ENCODE measurements at places on chromosomes 1 and 21.

DNA sequence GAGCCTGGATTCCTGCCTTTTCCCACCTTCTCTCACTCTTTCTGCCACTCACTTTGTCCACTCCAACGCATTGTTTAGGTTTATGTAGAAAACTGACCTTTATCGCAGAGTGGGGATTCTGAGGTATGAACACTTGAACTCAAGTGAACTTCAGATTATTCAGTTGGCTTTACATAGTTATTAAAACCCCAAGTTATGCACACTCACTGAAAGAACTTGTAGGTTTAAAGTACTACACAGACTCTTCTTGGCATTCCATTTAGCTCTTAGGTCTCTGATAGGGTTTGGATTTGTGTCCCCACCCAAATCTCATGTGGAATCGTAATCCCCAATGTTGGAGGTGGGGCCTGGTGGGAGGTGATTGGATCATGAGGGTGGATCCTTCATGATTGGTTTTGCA is 39.9 kb downstream of the RTCA start:
- DNase-seq = no peak

GRCh38 chr21:26116456-26117011 is 54.0 kb downstream of the APP start:
- DNase-seq = no peak

DNA sequence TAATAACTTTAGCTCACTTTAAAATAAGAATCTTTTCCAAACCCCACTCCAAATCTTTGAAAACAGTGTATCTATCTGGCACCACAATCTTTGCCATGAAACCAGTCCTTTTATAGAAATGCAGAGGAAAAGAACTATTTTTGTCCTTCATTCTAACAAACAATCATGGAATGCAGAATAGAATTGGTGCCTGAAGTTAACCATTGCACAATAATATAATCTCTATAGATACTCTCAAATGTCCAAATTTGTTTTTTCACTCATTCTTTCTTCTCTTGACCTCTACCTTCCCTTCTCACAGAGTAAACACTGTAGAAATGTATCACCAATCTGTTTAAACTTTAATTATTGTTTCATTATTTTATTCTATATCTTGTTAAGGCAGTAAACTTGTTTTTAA is 34.8 kb downstream of the TTLL7 start:
- no peak for DNase-seq

DNA sequence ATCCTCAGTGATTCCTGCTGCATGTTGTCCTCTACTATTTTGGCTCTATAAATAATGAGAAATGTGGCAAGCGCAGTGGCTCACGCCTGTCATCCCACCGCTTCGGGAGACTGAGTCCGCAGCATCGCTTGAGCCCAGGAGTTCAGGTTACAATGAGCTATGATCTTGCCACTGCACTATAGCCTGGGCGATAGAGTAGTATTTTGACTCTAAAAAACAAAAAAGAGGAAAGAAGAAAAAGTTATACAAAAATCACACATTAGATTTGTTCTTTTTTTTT is 756 bp upstream of the SLC25A44 start:
- no peak for DNase-seq

- no peak for DNase-seq
Measured at GRCh38 chr21:28099001-28099705, 893.5 kb downstream of the LTN1 start.

DNA sequence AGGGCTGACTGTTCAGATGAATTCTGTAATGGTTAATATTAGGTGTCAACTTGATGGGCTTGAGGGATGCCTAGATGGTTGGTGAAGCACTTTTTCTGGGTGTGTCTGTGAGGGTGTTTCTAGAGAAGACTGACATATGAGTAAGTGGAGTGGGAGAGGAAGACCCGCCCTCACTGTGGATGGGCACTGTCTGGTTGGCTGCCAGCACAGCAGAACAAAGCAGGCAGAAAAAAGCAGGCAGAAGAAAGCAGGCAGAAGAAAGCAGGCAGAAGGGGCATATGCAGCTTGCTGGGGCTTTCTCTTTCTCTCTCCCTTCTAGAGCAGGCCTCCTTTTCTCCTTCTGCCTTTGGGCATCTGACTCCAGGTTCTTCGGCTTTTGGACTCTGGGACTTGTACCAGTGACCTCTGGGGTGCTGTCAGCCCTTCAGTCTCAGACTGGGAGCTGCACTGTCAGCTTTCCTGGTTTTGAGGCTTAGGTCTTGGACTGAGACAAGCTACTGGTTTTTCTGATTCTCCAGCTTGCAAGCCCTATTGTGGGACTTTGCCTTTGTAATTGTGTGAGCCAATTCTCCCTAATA is 42.9 kb upstream of the CD2 start:
- DNase-seq = no peak

DNA sequence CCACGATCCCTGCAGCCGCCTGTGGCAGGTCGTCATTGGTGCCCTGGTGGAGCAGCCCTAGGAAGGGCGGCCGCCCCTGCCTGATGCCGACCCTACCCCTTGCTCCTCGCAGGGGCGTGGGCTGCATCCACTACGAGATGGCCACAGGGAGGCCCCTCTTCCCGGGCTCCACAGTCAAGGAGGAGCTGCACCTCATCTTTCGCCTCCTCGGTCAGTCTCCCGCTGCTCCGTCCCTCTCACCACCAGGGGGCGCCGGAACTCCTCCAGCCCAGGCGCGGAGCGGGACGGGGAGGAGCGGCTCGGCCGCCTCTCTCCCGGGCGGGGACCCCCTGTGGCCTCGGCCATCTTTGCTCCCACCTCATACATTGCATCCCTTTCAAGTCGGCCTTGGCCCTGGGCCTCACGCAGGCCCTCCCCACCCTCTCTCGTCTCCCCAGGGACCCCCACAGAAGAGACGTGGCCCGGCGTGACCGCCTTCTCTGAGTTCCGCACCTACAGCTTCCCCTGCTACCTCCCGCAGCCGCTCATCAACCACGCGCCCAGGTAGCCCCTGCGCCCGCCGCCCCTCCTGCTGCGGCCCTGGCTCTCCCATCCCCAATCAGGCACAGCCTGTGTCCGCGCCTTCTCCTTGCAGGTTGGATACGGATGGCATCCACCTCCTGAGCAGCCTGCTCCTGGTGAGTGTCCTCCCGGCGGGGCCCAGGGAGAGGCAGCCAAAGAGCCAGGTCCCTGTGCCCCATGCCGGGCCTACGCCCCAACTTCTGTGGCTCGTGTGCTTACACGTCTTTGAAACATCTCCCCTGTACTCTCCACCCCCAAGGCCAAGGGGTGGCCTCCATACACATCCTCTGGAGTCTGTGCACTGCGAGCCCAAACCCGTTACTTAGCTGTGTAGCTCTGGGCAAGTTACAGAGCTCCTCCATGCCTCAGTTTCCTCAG is 24.7 kb downstream of the CDK18 start:
- peak; percentile 70 for DNase-seq

DNA sequence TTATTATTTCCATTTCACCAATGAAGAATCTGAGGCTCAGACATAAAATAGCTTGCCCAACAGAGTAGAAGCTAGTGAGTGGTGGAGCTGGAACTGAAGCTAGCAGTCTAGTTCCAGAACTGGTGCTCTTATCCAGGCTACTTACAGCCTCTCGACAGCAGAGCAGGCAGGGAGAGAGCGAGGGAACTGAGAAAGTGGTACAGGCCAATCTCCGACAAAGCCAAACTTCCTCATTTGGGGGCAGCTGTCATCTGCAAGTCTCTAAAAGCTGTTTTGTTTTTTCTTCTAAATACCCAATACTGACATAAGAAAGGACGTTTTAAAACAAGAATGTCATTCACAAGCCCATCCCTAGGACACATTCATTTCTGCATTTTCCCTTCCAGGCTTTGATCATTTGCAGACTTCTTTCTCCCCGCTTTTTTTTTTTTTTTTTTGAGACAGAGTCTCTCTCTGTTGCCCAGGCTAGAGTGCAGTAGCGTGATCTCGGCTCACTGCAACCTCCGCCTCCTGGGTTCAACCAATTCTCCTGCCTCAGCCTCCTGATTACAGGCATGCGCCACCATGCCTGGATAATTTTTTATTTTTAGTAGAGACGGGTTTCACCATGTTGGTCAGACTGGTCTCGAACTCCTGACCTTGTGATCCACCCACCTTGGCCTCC is 20.0 kb downstream of the YIPF1 start:
- no peak for DNase-seq

DNA sequence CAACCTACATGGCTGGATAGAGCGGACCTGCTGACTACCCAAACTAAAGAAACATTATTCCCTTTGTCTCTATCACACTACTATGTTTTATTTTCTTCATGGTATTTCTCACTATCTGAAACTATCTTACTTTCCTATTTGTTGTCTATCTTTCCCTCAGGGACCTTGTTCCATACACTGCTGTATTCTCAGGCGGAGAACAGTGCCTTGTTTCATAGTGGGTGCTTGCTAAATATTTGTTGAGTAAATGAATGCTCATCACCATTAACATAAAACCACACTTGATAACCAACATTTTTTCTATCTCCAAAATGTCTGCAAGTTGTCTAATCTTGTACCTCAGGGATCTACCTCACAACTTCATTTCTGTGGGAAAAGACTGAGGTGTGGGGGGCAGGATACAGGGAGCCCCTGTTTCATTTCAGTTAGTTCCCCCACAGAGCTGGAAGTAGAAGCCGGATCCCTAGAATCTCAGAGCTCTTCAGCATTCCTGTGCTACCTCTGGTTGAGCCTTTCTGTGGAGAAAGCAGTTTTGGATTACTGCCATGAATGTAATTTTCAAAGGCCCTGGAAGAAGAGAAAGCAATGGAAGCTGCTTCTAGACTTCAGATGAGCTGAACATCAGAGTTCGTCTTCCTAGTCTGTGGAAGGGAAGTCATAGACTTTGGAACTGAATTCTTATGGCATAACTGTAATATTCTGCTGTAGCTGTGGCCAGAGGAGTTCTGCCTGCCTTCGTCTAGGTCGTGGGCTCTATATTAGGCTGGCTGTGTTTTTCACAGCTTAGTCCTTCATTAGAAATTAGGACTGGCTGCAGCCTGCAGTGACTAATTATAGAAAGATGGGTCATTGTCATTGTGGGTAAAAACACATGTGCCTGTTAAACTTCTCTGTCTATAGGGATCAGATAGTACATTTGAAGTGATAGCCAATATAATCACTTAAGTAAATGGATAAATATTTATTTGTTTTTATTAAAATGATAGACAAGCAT is 293.2 kb upstream of the SGIP1 start:
- DNase-seq = no peak

DNA sequence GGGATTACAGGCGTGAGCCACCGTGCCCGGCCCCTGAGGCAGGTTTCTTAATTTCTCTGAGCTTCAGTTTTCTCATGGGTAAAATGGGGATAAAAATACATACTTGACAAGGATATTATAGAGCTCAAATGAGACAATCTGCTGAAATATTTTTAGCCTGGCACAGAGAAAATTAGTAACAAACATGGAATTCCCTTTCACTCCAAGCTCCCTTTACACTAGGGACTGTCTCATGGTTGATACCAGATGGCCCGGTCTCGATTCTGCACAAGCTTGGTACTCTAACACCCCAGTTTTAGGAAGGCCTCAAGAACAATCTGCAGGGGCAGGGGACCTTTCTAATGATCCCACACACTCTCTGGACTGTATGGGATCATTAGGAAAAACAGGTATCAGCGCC is 671.7 kb downstream of the SMYD3 start:
- DNase-seq = no peak

- DNase-seq = no peak
Measured at GRCh38 chr1:208923946-208924720, 659.4 kb upstream of the CAMK1G start.

DNA sequence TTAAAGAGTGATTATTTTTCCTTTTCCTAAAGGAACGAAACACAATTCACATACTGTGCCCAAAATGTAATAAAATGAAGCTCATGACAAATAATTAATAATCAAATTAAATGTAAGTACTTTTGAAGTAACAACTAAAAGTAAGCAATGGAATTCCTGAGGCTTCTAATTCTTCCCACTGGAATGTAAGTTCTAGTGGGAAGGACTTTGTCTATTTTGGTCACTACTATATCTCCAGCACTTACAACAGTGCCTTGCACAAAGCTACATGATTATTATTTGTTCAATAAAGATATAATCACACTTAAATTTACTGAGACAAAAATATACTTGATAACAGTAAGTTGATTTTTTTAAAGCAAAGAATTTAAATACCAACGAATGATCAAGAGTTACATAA is 128.8 kb downstream of the COQ8A start:
- DNase-seq = no peak

GRCh38 chr1:240149484-240150094 is 57.9 kb downstream of the FMN2 start:
- DNase-seq = no peak

- DNase-seq = no peak
Measured at GRCh38 chr1:74316302-74316701, 81.1 kb downstream of the TNNI3K start.

DNA sequence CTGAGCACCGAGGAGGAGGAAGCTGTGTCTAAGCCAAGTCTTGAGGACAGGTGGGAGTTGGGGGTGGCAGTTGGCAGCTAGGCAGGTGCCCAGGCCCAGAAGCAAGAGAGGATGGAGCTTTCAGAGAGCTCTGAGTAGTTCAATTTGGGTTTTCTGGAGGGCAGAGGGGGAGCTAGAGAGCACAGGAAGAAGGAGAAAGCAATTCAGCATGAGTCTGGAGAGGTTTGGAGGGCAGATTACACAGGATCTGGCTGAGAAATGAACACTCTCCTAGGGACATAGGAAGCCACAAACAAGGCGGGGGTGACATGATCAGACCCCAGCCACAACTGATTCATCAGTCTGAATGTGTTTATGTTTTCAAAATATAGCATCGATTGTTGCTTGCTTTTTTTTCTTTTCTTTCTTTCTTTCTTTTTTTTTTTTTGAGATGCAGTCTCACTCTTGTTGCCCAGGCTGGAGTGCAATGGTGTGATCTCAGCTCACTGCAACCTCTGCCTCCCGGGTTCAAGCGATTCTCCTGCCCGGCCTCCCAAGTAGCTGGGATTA is 23.8 kb downstream of the PTPRF start:
- DNase-seq = no peak

- no peak for DNase-seq
Measured at GRCh38 chr1:159408862-159409400, 23.1 kb upstream of the OR10J4 start.

DNA sequence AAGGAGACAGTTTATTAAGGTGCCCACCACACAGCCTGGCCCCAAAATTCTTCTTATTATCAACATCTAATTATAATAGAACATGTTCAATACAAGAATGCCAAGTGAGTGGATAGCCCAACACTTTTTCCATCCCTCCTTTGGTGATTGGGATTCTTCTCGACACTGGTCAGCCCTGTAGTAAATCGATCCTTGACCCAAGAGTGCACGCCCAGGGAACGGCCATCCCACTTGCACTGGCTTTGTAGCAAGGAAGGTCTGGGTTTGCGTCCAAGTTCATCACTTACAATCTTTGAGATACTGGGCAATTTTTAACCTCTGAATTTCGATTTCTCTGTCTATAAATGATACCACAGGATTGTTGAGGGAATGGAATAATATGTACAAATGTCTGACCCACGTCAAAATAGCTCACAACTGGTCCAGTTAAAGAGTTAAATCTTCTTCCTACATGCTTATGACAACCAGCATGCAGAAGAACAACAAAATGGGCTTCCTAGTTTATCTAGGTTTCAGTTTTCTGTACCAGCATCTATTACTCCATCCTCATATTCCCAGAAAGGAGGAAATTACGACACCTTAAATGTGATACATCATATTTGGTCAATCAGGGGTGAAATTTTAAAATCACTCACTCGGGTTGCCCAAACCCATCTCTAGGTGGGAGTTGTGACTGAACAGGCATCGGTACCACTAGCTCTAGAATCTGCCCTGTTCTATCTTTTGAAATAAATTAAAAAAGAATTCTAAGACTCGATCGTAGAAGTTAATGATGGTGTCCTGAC is 161.8 kb downstream of the CLIC6 start:
- no peak for DNase-seq

GRCh38 chr1:153598309-153599172 is 14.4 kb downstream of the S100A16 start:
- DNase-seq = no peak
